ENCODE measurements at places on chromosomes 7 and 10.

- no peak for DNase-seq
These were observed 300 bp downstream of the ARHGAP21 start for GRCh38 chr10:24723386-24723787.

- peak; percentile 19 for DNase-seq
These were observed 1.1 kb downstream of the TRRAP start for GRCh38 chr7:98879198-98879978.

GRCh38 chr7:3028071-3028757 is 15.5 kb downstream of the CARD11 start:
- DNase-seq = peak; percentile 30

- no peak for DNase-seq
These were observed 131.4 kb downstream of the PLXDC2 start for GRCh38 chr10:19947656-19948055.

DNA sequence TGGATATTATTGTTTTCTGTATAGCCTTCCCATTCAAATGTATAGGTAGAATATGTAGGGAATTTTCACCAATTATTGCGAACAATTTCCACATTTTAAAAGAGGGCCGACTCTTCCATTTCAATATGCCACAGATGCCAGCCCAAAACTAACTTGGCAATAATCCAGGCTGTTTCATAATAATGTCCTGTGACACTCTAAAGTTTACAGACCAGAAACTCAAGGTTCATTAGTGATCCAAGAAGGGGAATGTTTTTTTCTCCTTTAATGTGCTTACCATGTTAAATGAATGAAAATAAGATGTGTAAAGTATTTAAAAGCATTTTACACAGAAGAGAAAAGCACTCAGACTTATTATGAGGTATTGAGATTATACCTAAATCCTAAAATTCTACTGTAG is 63.0 kb upstream of the FAM3C start:
- DNase-seq = no peak

Measured in epithelial cell of proximal tubule (primary cell).